Psoas muscle (tissue), 8 donors: ENCODE measurements at places on chromosomes 11 and 22. TPM values are rescaled to one million over a fixed set of nuclear protein-coding genes. Genes with fewer than 3 reads are reported as not detected.
A peak's percentile ranks its signal among the peaks of the same experiment; 100 is the strongest.

DNA sequence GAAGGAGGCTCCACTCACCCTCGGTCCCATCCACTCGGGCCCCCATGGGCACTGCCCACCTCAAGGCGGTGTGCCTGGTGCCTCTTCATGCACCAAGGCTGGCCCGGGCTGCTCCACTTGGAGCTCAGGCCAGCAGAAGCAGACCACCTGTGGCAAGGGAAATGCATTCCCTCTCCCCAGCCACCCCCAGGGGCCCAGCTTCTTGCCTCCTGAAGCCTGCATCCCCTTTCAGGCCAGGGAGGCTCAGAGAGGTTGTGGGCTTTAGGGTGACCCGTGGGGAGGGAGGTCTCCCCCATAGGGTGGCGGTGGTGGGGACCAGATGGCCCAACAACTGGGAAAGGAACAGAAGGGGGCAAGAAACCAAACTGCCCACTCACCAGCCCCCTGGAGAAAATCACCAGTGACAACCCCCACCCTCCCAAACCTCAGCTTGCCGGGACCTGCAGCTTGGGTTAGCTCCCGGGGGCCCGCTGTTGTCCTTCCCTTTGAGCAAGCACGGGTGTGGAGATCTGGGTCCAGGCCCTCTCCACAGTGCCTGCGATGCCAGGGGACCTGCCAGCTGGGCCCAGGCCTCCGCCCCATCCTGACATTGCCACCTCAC is 8.4 kb downstream of the CBX6 start:
- H3K4me3 ChIP-seq: no peak overlapping the region
- H3K27ac ChIP-seq: no peak overlapping the region
- H3K27me3 ChIP-seq: no peaks in the 10 kb centered on the region

DNA sequence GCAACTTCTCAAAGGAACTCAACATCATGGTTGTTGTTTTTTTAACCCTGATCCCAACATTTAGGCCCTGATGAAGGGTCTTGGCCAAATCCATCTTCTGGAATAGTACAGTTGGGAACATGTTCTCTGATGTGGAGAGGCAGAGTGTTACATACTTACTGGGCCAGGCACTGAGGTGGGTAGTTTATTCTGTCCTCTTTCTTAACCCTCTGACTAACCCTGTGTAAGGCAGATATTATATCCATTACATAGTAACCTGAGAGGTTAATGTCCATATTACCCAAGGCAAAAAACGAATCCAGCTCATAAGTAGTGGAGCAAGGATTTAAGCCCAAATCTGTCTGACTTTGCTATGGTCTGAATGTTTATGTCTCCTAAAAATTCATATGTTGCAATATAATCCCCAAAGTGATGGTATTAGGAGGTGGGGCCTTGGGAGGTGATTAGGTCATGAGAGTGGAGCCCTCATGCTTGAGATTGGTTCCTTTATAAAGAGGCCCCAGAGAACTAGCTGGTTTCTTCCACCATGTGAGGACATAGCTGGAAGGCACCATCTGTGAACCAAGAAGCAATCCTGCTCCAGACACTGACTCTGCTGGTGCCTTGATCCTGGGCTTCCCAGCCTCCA is 16.3 kb downstream of the PPFIBP2 start:
- H3K36me3 ChIP-seq: no peaks in the 10 kb centered on the region
- peaks cover 37% of the 10 kb centered on the region for H3K4me1 ChIP-seq
- no peaks in the 10 kb centered on the region for H3K27me3 ChIP-seq
- DNase-seq: no peak
- no peak overlapping the region for H3K4me3 ChIP-seq
- no peak overlapping the region for H3K27ac ChIP-seq

The POU2AF2 gene
- 0.98 TPM for total RNA-seq

GRCh38 chr11:78158987-78159652 is 19.7 kb upstream of the ALG8 start:
- H3K36me3 ChIP-seq: no peaks in the 10 kb centered on the region

DNA sequence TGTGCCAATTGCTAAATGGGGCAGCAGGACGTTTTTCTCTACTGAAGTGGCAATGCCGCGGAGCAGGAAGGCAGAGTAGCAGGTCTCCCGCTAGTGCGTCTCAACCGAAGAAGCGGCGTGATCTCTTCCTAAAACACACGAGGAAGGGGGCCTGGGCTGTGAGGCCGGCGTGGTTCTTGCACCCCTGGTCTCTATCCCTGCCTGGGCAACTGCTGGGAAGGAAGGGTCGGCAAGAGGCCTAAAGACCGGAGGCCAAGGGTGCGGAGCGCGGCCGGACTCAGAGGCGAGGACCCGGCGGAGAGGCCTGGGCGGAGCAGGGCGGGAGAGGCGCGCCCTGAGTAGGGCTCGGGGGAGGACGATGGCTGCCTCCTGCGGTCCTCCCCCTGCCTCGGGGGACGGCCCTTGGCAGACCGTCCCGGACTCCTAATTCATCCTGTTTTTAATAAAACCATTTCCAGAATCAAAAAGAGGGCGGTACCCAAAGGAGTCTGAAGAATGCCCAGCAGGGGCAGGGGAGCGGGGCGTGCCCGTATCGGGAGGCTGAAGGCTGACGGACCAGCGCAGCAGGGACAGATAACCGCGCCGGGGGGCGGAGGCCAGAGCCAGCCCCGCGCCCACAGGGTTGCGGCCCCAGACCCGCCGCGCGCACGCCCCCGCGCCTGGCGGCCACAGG is 572 bp upstream of the APLP2 start:
- H3K27ac ChIP-seq: peak overlapping the region; percentile 95
- peaks cover 23% of the 10 kb centered on the region for H3K4me1 ChIP-seq
- peak; percentile 84 for DNase-seq
